ENCODE measurements at places on chromosomes 6 and 20.

DNA sequence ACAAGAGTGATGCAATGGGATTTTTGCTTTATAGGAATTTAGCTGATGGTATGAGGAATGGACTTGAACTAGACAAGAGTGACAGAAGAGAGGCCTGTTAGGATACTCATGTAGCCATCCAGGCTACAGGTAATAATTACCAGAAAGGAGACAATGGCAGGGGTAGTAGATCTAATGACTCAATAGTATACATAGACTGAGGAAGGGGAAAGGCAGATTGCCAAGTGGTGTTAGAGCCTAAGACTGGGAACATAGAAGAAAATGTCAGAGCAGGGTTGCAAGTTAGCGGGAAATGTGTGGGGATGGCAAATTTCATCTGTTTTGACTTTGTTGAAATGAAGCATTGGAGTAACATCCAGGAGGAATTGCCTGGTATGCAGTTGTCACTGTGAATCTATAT is 295.6 kb downstream of the UTRN start:
- no peak for DNase-seq

DNA sequence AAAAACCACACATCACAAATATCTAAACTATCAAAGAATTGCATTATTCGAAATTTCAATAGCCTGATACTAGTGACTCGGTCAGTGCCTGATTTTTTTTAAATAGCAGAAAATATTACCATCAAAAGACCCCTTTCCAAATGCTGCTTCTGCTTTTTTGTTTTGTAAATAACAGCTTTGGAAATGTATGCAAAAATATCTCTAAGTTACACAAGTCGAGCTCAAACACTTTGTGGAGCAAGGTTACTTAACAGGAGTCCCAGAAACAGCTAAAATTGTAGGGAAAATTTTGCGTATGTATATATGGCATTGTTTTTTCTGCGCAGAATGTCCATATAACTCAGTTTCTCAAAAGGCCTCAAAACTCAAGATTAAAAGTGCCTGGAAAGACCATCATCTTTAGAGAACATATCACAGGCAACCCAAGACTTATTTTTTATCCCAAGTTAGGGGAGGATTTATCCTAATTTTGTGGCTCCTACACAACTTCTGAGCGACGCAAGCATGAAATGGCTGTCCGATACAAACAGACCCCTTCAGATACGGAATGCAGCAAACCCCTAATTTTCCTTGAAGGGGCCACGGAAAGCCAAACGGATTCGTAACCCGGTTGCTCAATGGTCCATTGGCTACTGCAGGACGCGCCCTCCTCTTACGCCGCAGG is 1.3 kb downstream of the CEP85L start:
- DNase-seq: no peak

DNA sequence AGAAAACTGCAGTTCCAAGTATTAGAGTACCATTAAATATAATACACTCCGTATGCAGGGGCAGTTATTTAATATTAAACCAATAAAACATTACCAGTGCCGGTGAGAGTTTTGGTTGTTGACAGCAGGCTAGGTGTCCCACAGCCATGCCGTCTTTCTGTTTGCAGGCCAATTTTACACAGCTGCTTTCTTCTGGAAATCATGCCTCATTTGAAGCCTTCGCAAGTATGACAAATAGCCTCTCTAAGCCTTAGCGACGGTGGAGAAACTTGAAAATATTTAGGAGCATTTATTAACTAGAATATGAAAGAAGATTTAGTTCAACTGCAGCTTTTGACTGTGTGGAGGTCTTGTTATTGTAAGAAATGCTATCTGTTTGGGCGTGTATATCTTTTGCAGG is 226.0 kb downstream of the BMP2 start:
- no peak for DNase-seq

DNA sequence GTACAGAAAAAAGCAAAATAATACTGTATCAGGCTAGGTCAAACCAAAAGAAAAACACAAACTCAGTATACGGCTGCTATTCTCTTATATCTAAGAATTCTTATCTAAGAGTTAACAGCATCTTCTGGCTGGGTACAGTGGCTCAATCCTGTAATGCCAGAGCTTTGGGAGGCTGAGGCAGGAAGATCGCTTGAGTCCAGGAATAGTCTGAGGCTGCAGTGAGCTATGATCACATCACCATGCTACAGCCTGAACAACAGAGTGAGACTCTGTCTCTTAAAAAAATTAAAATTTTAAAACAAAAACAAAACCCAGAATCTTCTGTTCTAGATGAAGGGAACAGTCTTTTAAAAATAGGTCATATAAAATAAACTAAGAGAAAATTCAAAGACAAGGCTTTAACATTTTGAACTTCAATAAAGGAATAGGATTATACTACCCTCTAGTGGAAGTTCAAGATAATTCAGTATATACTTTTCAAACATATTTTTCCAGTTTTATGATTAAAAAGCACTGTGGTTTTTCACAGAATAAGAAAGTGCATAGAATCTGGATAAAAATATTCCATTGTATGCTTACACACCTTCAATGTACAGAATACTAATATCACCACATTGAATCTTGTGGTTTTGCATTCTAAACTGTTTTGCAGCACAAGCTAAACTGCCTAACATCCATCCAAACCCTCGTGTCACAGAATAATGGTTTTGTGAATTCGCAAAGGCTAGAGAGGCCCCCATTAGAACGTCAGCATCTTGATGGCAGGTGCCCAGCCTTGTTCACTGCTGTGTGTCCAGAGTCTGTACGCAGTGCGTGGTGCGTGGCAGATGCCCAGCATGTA is 39.3 kb downstream of the DTNBP1 start:
- DNase-seq: no peak

DNA sequence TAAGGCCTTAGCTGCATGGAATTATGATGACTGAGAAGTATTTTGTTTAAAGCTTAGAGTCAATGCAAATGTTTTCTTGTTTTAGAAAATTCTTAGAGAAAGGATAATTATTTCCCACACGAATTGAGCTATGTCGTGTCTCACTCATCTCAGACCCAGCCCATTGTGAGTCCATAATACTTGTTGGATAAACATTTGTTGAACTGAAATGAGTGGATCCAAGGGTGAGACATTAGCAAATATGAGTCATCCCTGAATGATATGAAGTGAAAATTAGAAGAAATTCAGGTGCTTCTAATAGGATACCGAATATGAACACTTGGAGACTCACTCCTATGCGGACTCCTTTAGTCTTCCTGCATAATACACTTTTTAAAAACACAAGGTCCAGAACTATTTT is 41.6 kb upstream of the ARMC2 start:
- no peak for DNase-seq

DNA sequence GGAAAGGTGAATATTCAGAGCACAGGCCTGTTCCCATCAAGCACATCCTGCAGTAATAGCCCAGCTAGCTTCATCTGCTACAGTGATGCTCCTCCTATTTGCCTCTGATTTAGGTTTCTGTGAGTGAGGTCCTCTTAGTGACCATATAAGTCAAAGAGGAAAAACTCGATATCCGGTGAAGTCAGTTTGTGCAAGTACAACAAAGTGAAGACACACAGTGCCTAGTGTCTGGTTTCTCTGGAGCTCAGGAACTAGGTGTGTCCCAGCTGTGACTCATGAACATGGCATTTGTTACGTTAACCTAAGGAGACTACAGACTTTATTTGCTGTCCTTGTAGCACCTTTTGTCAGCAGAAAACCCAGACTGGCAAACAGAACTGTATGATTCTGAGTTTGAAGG is 33.9 kb downstream of the EDN1 start:
- DNase-seq: no peak

GRCh38 chr20:23918101-23918862 is 38.7 kb upstream of the CST5 start:
- no peak for DNase-seq

DNA sequence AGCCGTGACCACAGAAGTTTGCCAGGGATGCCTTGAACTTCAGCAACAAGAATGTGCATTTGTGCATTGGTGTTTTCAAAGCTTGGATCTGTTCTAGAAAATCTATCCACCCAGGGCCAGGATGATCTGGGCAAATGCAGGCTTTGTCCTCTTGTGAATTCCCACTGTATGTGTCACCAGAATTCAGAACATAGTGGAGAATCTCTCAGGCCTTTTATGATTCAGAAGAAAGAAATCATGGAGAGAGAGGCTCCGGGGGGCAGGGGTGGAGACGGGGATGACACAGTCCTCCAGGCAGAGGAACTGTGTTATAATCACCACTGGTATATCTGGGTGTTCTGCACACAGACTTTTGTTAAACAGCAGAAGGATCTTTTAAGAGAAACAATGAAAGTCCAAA is 304.1 kb downstream of the CDH4 start:
- no peak for DNase-seq

DNA sequence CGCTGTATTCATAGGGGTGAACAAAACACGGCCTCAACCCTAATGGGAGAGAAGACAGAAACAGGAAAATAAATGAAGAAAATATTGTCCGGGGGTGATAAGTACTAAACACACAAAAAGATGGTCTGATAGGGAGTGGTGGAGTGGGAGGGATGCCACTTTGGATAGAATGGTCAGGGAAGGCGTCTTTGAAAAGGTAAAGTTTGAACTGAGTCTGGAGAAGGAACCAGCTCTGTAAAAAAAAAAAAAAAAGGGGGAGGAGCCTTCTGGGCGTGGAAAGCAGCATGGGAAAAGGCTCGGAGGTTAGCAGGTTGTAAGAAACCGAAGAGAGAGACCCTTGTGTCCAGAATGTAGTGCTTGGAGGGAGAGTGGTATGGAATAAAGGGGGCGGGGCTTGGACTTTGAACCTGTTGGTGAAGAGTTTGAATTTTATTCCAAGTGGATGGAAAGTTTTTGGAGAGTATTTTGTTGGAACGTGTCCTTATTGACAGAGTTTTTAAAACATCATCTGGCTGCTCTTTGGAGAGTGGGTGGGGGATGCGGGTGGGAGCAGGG is 1.8 kb downstream of the CHMP4B start:
- DNase-seq: no peak

GRCh38 chr6:104969785-104970581 is 13.1 kb downstream of the LIN28B start:
- no peak for DNase-seq

DNA sequence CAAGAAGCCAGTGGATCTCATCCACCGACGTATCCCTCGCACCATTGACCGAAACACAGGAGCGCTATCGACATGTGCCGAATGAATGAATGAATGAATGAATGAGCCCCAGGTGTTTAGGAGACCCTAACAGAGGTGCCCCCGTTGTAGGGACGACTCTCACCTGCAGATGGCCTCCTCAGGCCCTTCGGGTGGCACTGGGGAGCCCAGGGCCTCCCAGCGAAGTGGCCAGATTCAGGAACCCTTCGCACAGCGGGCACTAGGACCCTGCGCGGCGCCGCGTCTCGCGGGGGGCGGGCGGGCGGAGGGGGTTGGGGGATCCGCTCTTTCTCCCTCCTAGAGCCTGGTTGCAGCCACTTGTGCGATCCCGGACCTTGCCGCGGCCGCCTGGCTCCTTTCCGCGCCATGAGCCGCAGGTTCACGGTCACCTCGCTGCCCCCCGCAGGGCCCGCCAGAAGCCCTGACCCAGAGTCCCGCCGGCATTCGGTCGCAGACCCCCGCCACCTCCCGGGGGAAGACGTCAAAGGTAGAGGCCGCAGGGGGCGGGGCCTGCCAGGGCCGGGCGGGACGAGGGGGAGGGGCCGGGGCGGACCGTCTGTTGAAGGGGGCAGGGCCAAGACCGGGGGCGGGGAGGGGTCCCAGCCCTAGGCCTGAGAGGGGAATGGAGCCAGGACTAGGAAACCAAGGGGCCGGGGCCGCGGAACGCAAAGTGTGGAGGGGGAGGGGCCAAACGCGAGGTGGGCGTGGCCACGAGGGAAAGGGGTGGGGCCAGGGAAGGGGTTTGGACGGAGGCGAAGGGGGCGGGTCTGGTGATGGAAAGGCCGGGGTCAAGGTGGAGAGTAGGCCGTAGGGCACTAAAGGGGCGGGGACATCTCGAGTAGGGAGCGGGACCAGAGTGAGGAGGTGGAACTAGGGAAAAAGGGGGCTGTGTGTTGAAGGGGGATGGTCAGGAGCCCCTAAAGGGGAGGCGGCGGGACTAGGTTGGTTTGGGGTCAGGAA is 7.4 kb upstream of the SLC12A5 start:
- no peak for DNase-seq

- DNase-seq: no peak
Observed at GRCh38 chr20:46992640-46993035, 98.0 kb downstream of the EYA2 start.

DNA sequence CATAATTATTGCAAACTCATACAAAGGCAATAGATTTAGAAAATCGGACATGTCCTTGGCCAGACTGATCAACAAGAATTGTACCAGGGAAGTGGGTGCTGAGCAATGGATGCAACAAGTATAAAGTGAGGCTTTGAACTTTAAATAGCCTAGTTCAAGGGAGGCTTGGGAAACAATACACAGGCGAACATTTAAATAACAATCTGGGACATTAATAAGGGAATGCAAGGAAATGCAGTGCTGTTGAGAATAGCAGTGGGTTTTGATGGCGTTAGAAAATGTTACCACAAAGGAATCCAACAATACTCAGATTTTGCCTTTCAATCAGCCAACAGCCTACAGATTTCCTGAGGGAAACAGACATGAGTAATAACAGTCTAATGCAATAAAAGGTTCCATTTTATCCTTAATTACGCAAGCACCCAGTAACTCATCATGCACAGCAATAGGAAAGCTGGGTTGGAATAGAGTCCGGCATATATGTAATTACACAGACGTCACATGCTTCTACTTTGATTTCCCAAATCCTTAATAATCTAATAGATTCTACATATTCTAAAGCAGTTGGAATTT is 134.6 kb downstream of the PHACTR1 start:
- DNase-seq: no peak

DNA sequence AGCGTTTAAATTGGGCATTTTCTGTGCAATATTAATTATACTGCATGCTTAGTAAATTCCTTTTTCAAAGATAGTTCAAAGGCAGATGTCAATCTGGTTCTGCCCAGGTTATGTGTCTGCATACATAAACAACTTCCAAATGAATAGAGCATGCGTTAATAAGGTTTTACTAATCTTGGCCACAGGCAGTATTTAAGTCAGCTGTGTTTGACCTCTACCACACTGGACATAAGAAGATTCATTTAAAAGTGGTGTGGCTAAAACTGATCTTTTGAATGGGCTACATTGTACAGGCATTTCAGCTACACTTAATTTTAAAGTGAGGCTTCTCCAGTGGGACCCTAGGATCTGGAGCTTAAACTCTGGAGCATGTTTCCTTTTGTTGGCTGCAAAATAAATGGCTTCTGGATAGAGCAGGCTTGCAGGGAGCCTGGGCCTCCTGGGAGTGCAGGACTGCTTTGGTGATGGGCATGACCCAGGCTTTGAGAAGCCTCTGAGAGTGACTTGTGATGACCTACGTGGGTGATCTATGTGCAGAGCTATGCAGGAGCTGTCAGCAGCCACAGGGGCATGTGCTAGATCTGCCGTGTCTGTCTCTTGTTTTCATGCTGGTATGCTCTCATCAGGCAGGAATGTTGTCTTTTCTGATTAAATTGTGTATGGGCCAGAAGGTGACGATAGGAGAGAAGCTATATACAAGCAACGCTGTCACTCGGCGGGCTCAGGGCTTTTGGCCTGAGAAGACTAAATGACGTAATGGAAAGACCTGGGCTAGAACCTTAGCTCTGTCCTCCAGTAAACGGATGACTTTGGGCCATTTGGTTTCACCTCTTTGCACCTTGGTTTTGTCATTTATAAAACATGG is 331.2 kb downstream of the QKI start:
- no peak for DNase-seq

- no peak for DNase-seq
Observed at GRCh38 chr6:132669690-132670291, 10.8 kb upstream of the TAAR1 start.
